Esophagus mucosa (tissue), 1 donor: ENCODE measurements at places on chromosomes 1 and 21.

- no peak for ATAC-seq
Measured at GRCh38 chr1:38498686-38499085, 360.9 kb downstream of the RRAGC start.

DNA sequence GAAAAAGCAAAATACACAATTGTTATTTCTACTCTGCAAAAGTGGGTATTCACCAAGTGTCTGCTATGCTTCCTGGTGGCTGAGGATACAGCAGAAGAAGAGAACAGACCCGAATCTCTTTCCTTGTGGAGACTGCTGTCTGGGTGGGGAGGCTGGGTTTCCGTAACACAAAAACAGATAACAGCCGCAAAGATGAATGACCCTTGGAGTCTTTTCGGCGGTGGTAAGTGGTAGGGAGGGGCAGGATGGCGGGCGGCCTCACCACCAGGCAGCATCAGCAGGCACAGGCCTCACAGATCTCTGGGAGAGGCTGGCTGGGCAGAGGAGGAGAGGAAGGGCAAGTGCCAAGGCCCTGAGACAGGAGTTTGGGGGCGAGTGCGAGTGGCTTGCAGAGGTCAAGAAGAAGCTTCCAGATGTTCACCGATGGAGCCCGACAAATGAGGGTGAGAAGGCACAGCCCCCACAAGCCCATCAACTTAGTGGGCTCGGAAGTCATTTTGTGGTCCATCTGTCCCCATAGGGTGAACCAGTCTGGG, 164.2 kb downstream of the RHOU start:
- ATAC-seq, result no peak

DNA sequence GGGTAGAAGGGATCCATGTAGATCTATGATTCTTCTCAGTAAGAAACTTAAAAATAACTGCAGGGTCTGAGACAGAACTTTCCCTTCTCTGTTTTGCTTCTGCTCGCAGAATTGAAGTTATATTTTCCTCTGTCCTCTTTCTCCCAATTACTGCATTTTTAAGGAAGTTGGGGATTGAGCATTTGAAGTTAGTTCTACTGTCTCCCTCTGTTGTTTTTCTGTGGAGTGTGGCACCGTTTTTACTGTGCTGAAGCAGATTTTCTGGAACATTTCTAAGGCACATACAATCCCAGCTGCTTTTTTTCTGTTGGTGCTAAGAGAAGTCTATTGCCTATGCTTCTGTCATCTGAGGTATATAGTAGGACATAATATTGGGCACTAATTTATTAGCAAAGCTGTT, 43.3 kb downstream of the RASAL2 start:
- no peak for ATAC-seq

GRCh38 chr1:216090556-216090955, 332.7 kb downstream of the USH2A start:
- ATAC-seq, result no peak

- ATAC-seq, result no peak
Measured at GRCh38 chr1:15460708-15461095, 4.2 kb downstream of the CELA2A start.

- ATAC-seq, result peak; percentile 92
Measured at GRCh38 chr1:216528816-216529215, 105.6 kb upstream of the USH2A start.

DNA sequence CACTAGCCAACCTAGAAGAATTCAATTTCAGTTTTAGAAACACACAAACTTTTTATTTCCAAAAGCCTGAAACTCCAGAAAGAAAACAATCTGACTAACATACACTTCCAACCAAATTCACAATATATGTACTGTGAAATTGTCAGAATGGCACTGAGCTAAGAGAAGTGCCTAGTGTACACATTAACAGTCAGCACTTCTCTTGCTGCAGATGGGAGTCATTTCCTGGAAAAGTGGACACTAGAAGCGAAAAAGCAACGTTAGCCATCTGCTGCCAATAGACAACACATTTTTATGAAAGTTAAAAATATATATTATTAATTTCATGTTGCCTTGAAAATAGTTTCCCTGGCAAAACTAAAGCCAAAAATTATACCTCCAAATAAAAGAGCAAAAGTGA, 66.1 kb downstream of the EPS15 start:
- ATAC-seq, result no peak

DNA sequence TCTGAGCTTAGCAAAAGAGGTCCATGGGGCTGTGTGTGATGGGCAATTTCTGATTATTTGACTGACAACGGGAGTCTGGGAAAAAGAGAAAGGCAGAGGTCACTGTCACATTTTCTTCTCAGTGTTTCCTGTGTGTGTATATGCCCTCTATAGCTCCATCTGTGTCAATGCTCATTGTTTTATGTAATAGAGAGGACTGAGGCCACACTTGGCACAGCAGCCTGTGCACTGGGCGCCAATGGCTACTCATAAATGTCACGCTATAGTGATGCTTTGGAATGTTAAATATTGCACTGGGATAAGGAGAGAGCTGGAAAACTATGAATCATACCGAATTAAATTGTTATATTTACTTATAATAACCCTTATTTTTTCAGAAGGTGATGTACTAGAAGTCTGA, 365.4 kb downstream of the NEGR1 start:
- no peak for ATAC-seq

GRCh38 chr1:196121181-196121580, 487.1 kb downstream of the KCNT2 start:
- ATAC-seq, result no peak

DNA sequence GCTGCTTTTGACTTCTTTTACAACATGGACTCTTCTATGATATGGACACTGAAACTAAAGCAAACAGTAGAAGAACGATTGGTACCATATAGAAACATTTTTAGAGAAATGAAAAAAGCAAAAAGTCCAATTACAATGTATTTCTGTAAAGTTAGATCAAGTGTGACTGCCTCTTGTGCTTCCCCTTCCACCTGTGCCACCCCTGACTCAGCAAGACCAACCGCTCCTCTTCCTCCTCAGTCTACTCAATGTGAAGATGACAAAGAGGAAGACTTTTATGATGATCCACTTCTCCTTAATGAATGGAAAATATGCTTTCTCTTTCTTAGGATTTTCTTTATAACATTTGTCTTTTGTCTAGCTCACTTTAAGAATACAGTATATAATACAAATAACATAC, 66.9 kb downstream of the PHTF1 start:
- no peak for ATAC-seq

DNA sequence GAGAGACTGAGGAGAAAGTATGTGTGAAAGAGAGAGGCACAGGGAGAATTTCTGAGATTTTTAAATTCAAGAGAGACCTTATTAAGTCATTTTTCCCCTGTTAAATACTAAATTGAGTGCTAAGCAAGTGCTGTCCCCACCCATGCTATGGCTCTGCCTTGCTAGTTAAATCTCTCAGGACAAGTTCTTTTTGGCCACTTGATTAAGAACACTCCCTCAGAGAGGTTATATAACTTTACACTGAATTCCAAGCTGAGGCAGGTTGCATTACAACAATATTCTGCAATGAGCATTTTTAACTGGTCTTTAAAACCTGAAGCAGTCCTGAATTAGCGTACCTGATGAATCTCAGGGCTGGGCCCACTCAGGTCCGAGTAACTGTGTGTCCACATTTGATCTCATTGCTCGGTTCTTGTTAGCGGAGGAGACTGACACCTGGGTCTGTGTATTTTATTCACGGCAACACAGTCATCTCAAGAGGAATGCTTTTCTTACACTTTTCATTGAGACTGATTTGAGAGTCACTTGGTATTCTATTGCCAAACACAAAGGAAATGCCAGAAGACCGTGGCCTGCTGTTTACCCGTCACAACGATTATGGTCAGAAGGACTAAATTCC, 187.6 kb upstream of the ST6GALNAC5 start:
- no peak for ATAC-seq

GRCh38 chr1:157566484-157567300, 14.4 kb upstream of the FCRL5 start:
- ATAC-seq, result peak; percentile 42

GRCh38 chr1:183982172-183982963, 55.2 kb downstream of the COLGALT2 start:
- no peak for ATAC-seq

- ATAC-seq, result no peak
Measured at GRCh38 chr1:179341943-179342547, 23.7 kb upstream of the AXDND1 start.

GRCh38 chr1:108678706-108679105, 13.4 kb upstream of the PRPF38B start:
- no peak for ATAC-seq

GRCh38 chr1:40840526-40841323, 21.4 kb downstream of the CITED4 start:
- no peak for ATAC-seq

GRCh38 chr1:209723756-209724693, 19.4 kb downstream of the HSD11B1 start:
- no peak for ATAC-seq

GRCh38 chr21:37087188-37087587, 14.1 kb downstream of the TTC3 start:
- ATAC-seq, result peak; percentile 37

GRCh38 chr1:111789666-111790316, 34.1 kb downstream of the DDX20 start:
- no peak for ATAC-seq

DNA sequence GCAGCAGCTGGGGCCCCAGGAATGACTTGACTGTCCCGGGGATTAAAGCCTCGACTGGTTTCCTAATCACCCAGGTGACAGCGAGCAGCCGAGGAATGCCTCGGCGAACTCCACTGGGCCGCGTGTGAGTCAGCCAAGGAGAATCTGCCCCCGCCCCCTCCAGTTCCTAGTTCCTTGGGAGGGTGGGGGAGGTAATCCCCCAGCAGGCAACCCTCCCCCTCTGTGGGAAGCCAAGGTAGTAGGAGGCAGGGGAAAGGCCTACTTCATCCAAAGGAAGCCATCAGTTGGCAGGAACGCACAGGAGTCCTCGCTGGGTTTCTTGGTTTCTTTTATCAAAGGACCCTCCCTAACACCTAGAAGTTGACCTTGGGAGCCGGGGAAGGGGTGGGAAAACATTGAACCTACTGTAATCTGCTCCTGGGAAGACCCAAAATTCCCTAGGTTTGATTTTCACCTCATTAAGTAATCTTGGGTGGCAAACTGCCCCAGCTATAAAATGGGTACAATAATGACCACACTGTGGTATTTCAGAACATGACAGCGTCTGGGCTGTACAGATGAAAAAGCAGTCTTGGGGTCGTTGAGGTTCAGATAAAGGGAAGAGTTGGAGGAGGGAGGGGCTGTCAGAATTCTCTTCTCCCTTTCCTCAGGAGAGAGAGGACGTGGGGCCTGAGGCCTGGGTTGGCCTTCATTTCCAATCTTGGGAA, 1.4 kb downstream of the TENT5B start:
- ATAC-seq, result peak; percentile 41

DNA sequence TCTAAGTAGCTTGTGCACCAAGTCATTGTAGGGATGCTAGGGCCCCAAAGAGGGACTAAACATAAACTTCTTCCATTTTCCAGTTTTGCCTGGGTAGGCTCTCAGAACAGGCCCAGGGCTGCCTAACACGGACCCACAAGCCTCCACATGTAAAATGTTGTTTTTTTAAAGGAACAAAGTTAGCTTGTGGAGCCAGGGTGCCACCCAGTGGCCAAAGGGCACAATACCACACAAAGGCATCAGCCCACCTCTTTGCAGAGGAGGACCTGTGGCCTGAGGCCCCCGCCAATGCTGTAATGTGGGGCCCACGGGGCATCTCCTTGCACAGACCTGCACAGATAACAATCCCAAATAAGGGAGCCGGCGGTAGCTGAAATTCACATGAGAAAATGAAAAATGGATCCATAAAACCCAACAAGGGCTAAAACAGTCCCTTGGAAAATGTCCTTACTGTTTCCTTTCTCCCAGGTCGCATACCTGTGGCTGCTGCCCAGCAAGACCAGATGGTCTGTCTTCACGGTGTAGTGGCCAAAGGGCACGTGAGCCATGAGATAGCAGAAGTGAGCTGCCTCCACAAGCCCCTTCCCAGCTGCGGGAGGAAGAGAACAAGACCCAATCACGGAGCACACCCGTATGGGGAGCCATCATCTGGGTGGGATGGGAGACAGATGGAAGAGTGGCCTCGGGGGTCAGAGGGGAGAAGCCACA, 23.8 kb downstream of the SEC16B start:
- peak; percentile 86 for ATAC-seq

- no peak for ATAC-seq
Measured at GRCh38 chr1:243732637-243733036, 117.4 kb downstream of the AKT3 start.

DNA sequence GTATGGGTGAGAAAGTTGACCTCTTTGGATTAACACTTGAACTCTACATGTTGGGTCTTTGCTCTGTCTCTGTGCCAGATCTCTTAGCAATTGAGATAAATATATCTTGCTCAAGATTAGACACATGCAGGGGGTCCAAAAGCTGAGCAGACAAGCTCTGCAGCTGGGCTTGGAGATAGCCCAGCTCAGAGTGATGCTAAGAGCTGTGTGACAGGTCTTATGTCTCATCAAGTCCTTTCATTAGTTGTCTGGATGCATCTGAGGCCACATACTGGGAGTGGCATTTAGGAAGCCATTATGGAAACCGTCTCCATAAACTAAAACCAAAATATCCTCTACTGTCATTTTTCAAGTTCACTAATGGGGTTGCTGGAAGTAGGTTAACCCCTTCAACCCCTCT, 289.4 kb upstream of the DUSP10 start:
- ATAC-seq, result no peak
